ENCODE measurements at places on chromosomes 3 and 15. TPM values are rescaled to one million over a fixed set of nuclear protein-coding genes. Genes with fewer than 3 reads are reported as not detected.
A peak's percentile ranks its signal among the peaks of the same experiment; 100 is the strongest.

GRCh38 chr3:105364128-105364527, 2.6 kb upstream of the ALCAM start:
- DNase-seq = peak; percentile 73
- H3K36me3 ChIP-seq = peaks cover 22% of the 10 kb centered on the region
- peaks cover 12% of the 10 kb centered on the region for H3K27me3 ChIP-seq
- H3K27ac ChIP-seq = peak overlapping the region; percentile 98
- peaks cover 63% of the 10 kb centered on the region for H3K4me1 ChIP-seq

DNA sequence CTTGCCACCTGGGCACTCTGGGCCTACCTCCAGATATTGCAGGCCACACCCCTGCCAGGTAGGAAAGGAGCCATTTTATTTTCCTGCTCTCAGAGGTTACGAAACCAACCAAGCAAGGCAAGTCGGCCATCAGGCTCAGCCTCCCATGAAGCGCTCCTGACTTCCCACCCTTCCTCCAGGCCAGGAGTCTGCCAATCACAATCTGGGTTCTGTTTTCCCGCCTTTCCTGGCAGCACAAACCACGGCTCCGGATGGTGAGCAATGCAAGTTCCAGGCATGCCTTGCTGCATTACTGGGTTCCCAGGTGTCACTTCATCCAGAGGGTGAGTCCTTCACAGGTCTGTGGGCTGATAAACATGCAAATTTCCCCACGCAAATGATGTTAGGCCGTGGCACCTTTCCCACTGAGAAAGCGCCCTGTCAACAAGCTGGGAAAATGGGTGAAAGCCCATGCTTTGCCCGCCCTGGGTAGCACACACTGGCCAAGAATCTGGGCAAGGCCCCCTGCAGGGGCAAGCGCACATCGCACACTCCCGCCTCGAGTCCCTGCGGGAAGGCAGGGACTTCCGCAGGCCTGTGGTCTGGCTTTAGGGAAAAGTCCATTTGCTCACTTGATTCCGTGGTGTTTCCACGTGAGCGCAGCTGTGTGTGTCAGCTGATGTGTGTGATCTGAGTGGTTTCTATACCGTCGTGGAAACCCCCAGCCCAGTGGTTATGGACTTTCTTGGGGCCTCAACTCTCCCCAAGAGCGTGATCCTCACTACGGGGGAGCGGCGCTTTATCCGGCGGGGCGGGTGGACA, 61.6 kb upstream of the RYK start:
- no peak overlapping the region for H3K4me3 ChIP-seq
- no peak for DNase-seq
- H3K4me1 ChIP-seq = peaks cover 82% of the 10 kb centered on the region
- no peaks in the 10 kb centered on the region for H3K36me3 ChIP-seq
- peaks cover 2% of the 10 kb centered on the region for H3K27me3 ChIP-seq
- H3K27ac ChIP-seq = peak overlapping the region; percentile 83

The TRIM42 gene
- not detected for total RNA-seq

DNA sequence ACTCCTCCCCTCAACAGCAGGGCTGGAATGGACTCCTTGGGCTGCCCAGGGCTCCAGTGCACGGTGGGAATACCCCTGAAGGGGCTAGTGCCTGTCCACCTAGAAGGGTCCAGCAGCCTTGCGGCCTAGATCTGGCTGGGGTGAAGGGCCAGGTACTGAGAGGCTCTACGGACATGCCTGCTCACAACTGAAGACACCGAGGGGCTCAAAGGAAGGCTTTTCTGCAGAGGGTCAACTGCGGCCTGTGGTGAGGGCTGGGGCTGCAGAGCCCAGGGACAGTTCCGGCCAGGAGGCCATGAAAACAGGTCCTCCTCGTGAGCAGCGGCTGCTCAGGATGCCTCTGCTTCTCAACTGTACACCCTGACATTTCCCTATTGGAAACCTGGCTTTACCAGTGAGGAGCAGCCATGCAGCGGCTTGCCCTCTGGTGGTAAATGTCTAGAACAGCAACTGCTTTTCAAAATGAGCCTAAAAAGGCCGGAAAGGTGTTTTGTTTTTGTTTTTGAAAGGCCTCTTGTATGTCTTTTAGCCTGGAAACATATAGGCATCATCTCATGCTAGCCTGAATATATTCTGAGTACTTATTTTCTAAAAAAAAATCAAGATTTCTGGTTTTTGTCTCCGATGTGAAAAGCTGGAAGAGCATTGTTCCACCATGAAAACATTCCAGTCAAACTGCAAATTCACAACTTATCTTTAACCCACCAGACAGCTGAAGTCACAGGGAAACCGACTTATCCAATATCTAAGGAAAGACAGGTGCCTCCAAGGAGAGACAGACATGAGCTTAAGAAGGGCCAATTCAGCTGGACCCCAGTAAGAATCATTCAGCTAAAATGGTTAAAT, 163.4 kb downstream of the KLF13 start:
- H3K27me3 ChIP-seq = peaks cover 11% of the 10 kb centered on the region
- no peak overlapping the region for H3K27ac ChIP-seq
- no peak overlapping the region for H3K4me3 ChIP-seq
- H3K36me3 ChIP-seq = peaks cover 12% of the 10 kb centered on the region
- peak; percentile 59 for DNase-seq
- H3K4me1 ChIP-seq = peaks cover 36% of the 10 kb centered on the region

Data from HFFc6 (cell line).